ENCODE measurements at places on chromosomes 7 and 10.
A peak's percentile ranks its signal among the peaks of the same experiment; 100 is the strongest.

- DNase-seq = peak; percentile 99
These were observed at the start of gene WBP1L for GRCh38 chr10:102743588-102744373. Gene WBP1L (plus strand): TSS chr10:102743948. CDS start chr10:102744054, 106 bp downstream.

DNA sequence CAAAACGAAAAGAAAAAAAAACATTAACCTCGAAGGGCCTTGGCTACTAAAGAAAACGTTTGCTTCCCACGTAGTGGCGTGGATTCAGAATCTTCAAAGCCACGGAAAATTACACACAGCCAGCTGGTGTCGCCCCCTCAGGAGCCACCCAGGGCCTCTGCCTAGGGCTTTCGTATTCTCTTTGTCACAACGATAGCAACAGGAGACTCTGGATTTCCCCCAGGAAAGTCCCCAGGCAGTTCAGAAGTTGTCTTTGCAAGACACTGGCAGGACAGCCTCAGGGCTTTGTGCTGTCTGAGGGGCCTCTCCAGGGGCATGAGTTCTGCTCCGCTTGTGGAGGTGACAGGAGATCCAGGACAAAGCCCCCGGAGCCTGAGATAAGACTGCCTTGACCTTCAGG is 150.2 kb upstream of the INSYN2A start:
- DNase-seq = no peak

GRCh38 chr7:88111140-88111743 is 108.6 kb downstream of the SRI start:
- DNase-seq = no peak

DNA sequence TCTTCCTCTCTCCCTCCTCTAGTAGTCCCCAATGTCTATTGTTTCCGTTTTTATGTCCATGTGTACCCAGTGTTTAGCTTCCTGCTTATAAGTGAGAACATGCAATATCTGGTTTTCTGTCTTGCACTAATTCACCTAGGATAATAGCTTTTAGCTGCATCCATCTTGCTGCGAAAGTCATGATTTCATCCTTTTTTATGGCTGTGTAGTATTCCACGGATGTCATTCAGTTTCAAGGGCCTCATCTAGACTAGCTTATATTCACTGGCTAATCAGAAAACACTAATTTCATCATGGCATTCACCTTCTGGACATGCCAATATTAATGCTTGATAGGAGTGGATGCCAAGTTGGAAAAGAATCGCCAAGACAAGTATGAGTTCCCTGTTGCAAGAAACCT is 619.6 kb upstream of the AUTS2 start:
- no peak for DNase-seq
